ENCODE measurements at places on chromosomes 6 and 20.

DNA sequence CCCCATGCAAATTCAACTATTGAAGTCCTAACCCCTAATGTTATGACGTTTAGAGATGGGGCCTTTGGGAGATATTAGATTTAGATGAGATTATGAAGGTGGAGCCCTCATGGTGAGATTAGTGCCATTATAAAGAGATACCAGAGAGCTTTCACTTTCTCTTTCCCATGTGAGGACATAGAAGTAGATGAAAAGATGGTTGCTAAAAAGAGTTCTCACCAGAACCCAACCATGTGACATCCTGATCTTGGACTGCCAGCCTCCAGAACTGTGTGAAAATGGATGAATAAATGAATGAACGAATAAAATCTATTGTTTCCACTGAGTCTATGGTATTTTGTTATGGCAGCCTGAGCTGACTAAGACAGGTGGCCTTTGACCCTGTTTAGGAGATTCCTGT, 50.6 kb upstream of the FBXO30 start:
- no peak for DNase-seq

DNA sequence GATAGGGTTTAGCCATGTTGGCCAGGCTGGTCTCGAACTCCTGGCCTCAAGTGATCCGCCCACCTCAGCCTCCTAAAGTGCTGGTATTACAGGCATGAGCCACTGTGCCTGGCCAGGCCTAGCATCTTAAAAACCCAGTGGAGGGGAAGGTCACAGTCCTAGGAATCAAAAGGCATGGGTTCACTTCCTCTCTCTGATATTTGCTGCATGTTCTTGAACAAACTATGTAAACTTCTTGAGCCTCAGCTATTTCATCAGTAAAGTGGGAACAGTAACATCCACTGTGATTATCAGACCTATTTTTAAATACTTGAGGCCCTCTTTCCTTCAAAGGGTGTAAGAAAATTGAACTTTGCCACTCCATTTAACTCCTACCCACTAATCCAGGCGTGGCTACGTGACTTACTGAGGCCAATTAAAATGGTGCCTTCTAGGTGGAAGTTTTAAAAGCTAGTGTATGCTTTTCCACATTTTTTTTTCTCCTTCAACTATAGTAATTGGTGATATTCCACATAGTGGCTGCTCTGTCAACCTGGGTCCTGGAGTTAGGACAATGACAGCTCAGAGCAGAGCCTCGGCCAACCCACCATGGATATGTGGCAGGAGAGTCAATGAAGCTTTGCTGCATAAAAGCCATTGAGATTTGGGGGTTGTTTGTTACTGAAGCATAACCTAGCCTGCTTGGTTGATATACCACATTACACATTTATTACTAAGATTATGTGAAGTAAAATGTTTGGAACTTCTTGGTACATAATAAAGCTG, 32.2 kb upstream of the IER3 start:
- no peak for DNase-seq

- DNase-seq, result no peak
These were observed 179.0 kb downstream of the SLC16A10 start for GRCh38 chr6:111266276-111266675.

DNA sequence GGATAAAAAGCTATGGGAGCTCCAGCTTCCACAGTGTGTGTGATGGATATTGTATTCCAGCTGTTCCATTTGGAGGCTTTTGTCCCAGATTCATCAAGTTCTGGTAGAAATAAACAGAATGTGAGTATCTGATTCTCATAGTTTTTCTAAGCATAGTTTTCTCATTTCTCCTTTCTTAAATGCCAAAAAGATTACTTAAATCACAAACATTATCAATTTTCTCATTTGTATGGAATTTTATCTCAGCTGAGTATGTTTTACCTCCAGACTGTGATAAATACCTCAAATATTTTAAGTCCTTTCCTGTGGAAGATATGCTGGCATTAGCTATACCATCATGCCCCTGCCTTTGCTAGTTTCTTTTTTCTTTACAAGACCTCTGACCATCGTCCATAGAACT, 767.3 kb downstream of the TFAP2A start:
- no peak for DNase-seq

DNA sequence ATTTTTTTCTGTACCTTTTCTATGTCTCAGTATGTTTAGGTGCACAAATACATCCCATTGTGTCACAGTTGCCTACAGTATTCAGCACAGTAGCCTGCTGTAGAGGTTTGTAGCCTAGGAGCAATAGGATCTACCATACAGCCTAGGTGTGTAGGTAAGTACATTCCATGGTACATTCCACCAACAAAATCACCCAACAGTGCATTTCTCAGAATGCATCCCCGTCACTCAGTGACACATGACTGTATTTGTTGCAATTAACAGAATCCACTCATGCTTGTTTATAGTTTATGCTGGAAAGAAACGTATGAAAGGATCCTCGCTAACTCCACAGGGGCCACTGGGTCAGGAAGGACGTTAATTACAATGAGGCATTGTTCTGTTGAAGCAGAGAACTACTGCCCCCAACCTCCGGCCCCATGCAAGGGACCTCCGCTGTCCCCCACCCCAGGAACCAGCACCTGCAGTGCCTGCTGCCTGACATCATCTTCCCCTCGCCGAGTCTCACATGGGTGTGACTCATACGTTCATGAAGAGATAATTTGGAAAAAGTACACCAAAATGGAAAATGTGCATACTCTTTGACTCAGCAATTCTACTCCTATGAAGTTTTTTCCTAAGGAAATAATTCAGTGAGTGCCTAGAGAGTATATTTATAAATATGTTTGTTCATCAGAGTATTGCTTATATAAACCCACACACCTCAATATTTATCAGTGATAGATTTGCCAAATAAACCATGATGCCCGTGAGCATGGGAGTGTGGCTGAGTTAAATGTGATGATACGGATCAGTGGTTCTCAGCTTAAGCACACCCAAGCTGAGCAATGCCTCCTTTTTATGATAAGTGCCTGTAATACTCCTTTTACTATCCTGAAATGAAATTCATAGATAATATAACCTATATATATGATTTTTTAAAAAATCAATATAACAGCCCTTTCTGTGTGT, 156.4 kb upstream of the ECI2 start:
- DNase-seq, result no peak

DNA sequence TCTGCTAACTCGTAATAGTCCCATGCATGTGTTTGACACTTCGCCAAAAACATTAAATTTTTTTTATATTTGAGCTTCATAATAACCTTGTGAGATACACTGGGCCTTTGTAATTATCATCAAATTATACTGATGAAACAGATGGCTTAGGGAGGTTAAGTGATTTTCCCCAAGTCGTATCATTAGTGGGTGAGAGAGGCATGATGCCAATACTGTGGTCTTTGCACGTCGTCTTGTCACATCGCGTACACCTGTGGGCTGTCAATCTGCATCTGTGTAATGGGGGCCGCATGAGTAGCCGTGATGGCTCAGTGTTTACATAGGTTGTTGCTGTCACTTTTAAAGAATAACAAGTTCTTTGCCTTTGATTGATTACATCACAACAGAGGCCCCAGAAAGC, 1.7 kb downstream of the PRL start:
- DNase-seq, result no peak

DNA sequence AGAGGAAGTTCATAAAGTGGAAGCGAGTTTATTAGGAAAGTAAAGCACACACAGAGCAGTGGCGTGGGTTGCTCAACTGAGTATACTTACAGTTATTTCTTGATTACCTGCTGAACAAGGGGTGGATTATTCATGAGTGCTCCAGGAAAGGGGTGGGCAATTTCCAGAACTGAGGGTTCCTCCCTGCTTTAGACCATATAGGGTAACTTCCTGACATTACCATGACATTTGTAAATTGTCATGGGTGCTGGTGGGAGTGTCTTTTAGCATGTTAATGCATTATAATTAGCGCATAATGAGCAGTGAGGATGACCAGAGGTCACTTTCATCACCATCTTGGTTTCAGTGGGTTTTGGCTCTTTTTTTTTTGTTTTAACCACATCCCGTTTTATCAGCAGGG, 29.8 kb downstream of the PDYN start:
- no peak for DNase-seq

GRCh38 chr6:44837741-44838140, 450.2 kb downstream of the CDC5L start:
- DNase-seq, result no peak

GRCh38 chr20:18165553-18165952, 27.9 kb downstream of the KAT14 start:
- DNase-seq, result no peak
